ENCODE measurements at places on chromosomes 3 and 15. TPM values are rescaled to one million over a fixed set of nuclear protein-coding genes. Genes with fewer than 3 reads are reported as not detected.

SUSD5 gene
- 0.86 TPM for total RNA-seq

SRGAP3 gene
- 5.1 TPM for total RNA-seq

LYZL4 gene
- not detected for total RNA-seq

ZNF80 gene
- not detected for total RNA-seq

SPTBN5 gene
- total RNA-seq: 3.4 TPM

ISG20 gene
- 93.1 TPM for total RNA-seq

PTH1R gene
- 19.0 TPM for total RNA-seq

FAM107A gene
- 114 TPM for total RNA-seq

DNAH12 gene
- total RNA-seq: 53.3 TPM

SLC12A1 gene
- not detected for total RNA-seq

ITPKA gene
- total RNA-seq: not detected

TERC gene
- not detected for total RNA-seq

- DNase-seq: no peak
Observed at GRCh38 chr3:107641572-107642307, 119.0 kb downstream of the BBX start.

- no peak for DNase-seq
Observed at GRCh38 chr3:189119950-189120349, 51.8 kb upstream of the TPRG1 start.

- DNase-seq: no peak
Observed at GRCh38 chr15:53218666-53219580, 428.8 kb upstream of the ONECUT1 start.

GRCh38 chr15:29518442-29518841 lies 248.8 kb upstream of the NSMCE3 start:
- DNase-seq: no peak

GRCh38 chr15:92170897-92171296 lies 222.8 kb upstream of the ST8SIA2 start:
- DNase-seq: no peak

DNA sequence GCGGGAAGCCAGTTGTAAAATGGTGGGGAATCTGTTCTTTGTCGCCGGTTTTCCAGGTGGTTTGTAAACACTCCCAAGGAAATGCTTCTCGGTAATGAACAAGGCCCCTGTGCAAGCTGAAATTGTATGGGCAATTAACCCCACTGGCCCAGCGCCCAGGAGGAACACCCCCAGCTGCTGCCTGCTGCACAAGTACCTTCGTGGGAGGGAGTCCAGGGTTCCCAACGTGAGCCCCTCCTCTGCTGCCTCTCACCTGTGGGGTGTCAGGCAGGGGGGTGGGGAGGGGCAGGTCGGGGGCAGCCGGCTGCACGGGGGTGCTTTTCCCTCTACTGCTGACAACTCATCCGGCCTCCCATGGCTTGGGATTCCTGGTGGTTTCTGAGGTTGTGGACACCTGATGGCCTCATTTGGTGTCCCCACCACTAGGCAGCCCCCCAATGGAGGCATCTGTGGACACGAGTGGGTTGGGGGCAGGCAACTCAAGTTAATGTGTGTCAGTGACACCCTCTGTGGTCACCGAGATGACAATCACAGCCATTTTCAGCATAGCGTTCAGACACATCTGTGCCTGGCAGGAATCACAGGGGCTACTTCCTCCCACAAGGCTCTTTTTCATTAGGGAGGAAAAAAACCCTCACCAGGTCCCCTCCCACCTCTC lies 35.6 kb upstream of the PRR23E start:
- DNase-seq: no peak

DNA sequence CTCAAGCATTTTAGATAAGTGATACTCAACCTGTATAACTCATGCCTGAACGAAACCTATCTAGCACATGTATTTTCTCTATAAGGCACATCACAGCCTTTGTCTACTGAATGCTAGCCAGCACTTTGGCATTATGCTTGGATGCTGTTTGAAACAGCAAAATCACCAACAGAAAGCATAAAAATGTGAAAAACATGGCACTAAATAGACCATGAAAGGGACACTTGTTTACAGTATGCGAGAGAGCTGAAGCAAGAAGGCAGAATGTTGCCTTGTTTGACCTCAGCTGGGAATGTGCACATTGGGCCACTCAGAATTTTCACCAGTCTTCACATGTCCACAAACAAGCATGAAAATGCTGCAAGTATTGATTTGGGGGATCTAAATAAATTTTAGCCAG lies 59.5 kb downstream of the MINDY2 start:
- no peak for DNase-seq

DNA sequence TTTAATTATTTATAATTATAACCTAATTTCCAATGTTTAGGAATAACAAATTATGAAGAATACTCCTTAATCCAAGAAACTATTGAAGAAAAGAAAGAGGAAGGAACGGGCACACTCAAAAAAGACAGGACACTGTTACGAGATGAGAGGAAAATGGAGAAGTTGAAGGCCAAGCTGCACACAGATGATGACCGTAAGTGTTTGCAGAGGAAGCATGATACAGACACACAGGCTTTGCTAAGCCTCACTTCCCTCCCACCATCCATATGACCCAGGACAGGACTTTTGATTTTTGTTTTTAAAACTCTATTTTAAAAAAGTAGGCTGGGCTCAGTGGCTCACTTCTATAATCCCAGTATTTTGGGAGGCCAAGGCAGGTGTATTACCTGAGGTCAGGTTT lies 389.4 kb upstream of the TPM1 start:
- no peak for DNase-seq

- DNase-seq: no peak
Observed at GRCh38 chr3:152595975-152596821, 238.7 kb upstream of the P2RY1 start.

GRCh38 chr15:31089368-31090047 lies 12.0 kb downstream of the TRPM1 start:
- DNase-seq: no peak

GRCh38 chr15:58434334-58434875 lies 2.6 kb downstream of the LIPC start:
- DNase-seq: no peak

DNA sequence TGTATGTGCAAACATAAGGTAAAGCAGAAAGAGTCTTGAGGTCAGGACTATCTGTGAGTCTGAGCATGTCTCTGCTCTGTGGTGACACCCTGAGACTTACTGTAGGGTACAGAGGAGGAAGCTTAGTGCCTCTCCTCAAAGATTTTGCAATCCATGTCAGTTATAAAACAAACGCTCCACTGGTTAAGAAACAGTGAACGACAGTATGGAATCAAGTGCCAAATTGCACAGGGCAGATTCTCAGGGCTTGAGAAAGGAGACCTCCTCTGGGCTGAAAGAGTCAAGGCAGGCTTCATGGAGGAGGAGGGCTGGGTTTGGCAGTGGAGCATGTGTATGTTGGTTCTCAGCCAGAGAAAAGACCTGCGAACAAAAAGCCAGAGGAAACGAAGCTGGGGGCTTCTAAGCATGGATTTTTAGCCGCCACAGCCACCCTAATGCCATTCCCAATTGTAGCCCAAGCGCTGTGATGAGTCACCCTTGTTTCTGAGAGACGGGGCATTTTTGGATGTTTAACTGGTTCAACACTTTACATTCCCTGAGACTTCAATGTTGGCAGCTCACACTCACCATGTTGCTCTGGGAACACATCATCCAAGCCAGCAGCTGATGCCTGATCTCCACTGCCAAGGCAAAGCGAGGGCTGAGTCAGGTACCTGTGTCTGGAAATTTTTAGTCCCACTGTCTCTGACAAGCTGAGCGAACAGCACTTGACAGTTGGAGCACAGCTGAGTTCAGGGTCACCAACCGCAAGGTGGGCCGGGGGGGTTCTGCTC lies 3.4 kb upstream of the DGKG start:
- DNase-seq: no peak

GRCh38 chr15:34365091-34365825 lies 1.7 kb downstream of the LPCAT4 start:
- DNase-seq: no peak

Data from upper lobe of left lung (tissue), 6 donors.